ENCODE measurements at places on chromosomes 5 and 9. TPM values are rescaled to one million over a fixed set of nuclear protein-coding genes. Genes with fewer than 3 reads are reported as not detected.

PTPRD gene
- total RNA-seq, result 0.18 TPM

PCDHA11 gene
- total RNA-seq, result under 0.01 TPM

DNA sequence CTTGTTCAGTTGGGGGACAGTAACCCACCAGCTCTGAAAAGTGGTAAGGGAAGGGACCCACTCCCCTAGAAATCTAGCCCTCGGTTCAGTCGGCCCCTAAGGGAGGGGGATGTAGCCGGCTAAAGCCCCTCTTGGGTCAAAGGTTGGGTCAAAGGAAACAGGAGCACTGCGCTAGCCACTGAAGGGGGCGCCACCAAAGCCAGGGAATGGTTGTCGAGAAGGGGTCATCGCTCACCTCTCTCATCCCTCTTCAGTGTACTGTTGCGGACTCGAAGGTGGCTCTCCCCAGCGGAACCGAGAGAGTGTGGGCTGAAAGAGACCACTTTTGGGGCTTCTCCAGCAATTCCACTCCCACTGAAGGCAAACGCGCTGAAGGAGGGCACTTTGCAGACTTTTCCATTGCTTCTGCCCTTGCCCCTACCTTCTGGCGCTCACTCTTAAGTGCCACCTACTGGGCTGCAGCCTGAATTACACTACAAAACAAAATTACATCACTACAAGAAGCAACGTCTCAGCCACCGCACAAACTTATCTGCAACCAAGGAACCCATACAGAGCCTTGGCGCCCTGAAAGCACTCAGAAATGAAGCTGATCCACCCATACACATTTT lies 396.9 kb downstream of the PDE4D start:
- DNase-seq, result peak; percentile 5

- DNase-seq, result peak; percentile 98
Observed at GRCh38 chr5:181223058-181223728, at the start of gene TRIM41. Gene TRIM41 (plus strand): TSS chr5:181223281. CDS start chr5:181224000, 719 bp downstream.

NIPAL4 gene
- 0.18 TPM for total RNA-seq

DNA sequence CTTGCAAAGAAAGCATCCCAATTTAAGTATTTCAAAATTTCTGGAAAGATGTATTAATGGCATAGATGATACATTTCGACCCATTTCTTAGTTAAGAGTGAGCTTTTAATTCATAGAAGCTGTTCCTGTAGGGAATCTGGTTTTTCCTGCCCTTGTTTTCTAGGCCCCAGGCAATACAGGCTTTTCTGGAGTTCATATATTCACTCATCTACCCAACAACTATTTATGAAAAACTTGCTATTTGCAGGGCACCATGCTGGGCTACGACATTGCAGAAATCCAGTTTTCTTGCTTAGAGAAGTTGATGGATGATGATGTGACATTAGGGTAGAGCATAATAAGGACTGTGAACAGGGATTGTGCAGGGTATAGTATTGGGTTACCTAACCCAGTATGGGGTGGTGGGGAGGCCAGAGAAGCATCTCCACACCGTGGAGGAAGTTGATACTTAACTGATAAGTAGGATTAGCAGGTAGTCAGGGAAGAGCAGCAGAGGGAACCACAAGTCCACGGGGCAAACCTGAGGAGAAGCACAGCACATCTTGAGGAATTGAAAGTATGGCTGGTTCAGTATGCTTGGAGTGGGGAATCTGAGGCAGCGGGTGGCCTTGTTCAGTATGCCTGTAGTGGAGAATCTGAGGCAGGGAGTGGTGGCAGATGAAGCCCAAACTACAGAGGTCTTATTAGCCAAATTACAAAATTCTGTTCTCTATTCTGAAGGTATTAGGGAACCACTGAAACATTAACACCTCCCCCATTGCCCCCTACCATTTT lies 247.5 kb downstream of the ARRDC3 start:
- DNase-seq, result no peak

DMRT3 gene
- not detected for total RNA-seq

RASGRF2 gene
- total RNA-seq, result 5.3 TPM

IL17B gene
- total RNA-seq, result 0.28 TPM

DNA sequence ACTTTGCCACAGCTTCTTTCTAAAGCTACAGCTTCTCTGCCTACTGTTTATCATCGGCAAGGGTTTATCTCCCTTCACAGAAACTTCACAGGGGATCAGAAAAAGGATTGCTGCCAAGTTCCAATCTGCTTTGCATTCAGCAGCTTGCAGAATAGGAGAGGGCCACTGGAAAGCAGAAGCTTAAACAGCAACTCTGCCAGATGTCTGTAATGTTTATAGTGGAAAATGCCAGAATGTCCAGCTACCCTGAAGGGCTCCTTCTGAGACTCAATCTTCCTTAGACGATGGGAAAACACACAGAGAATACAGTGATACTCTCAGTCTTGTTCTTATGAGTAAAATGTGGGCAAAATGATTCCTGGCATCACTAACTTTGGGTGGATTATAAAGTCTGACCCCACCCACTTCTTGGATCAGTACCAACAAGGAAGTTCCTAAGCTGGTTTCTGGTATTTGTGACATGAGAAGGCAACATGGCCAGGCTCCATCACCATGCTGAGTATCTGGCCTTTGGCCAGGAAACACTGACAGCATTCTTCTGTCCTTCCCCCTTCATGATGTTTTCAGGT lies 19.0 kb downstream of the STOM start:
- peak; percentile 92 for DNase-seq

DNA sequence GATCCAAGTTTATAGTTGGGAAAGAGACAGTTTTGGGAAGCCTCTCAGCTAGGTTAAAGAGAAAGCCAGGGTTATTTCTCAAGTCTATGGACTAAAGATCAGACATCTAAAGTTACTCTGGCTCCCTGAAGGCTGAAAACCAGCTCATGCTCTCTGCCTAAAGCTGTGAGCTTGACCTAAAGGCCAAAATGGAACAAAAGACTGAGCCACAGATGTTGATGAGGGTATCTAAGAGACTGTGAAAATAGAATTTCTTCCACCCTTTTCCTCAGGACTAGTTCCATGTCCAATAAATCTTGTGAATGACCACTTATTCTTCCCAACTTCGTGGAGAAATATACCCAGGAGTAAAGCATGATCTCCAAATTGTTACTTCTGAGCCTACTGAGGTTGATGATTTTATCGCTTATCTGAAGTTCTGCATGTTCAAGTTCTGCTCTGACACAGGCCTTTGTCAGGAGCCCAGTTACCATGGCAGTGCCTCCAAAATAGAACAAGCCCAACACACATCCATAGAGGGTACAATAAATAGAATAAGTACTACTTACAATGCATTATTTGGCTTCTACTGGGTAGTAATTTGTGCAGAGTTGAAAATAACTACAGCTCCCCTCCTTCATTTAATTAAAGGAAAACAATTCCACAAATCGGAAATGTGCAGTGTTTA lies 373.6 kb downstream of the NTRK2 start:
- no peak for DNase-seq

DNA sequence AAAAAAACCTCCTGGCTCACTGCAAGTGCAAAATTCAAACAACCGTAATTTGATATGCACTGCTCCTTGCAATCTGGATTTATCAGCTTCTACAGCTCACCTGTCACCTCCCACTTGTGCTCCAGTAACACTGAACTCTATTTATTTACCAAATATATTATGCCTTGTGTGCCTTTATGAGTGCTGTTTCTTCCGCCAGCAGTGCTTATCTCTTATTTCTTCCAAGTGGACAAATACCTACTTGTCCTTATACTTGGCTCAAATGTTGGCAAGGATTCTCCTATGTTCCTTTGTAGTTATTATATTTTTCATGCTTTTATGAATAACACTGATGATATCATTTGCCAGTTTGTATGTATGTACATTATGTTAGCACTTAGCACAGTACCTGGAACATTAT lies 145.7 kb upstream of the ARRDC3 start:
- DNase-seq, result no peak

GRCh38 chr9:111294691-111295451 lies 35.2 kb downstream of the OR2K2 start:
- no peak for DNase-seq

DIMT1 gene
- 46.4 TPM for total RNA-seq

WDR38 gene
- total RNA-seq, result not detected

NMUR2 gene
- not detected for total RNA-seq

JMY gene
- 3.2 TPM for total RNA-seq

- no peak for DNase-seq
Observed at GRCh38 chr5:113524927-113525326, 11.4 kb downstream of the YTHDC2 start.

All from IMR-90 (cell line).